ENCODE measurements at places on chromosomes 3 and 15. TPM values are rescaled to one million over a fixed set of nuclear protein-coding genes. Genes with fewer than 3 reads are reported as not detected.

MUC20 gene
- 0.10 TPM for total RNA-seq

CX3CR1 gene
- total RNA-seq = not detected

EPHB1 gene
- total RNA-seq = 11.0 TPM

DLEC1 gene
- not detected for total RNA-seq

STRIT1 gene
- total RNA-seq = not detected

ZNF860 gene
- total RNA-seq = 1.2 TPM

GNAT1 gene
- not detected for total RNA-seq

STAB1 gene
- 277 TPM for total RNA-seq

UPK1B gene
- total RNA-seq = 2.2 TPM

BTBD1 gene
- total RNA-seq = 94.9 TPM

GOLGA8S gene
- 0.06 TPM for total RNA-seq

RARB gene
- 17.6 TPM for total RNA-seq

AMT gene
- 1.9 TPM for total RNA-seq

PLSCR5 gene
- not detected for total RNA-seq

RARRES1 gene
- total RNA-seq = 1.3 TPM

XCR1 gene
- not detected for total RNA-seq

TKT gene
- total RNA-seq = 306 TPM

HES1 gene
- 127 TPM for total RNA-seq

SLC28A2 gene
- total RNA-seq = not detected

SNURF gene
- total RNA-seq = 2.6 TPM

AHSG gene
- total RNA-seq = not detected

RAD51 gene
- total RNA-seq = 4.7 TPM

ZNF774 gene
- total RNA-seq = 1.3 TPM

CIB2 gene
- 7.5 TPM for total RNA-seq

UROC1 gene
- not detected for total RNA-seq

DPPA2 gene
- total RNA-seq = not detected

CACNA2D2 gene
- 0.10 TPM for total RNA-seq

SLC12A8 gene
- 1.4 TPM for total RNA-seq

GOLGA6B gene
- total RNA-seq = not detected

AGBL1 gene
- total RNA-seq = not detected

C3orf22 gene
- total RNA-seq = not detected

CCR8 gene
- not detected for total RNA-seq

DPPA4 gene
- 0.92 TPM for total RNA-seq

PBRM1 gene
- 78.4 TPM for total RNA-seq

SLCO2A1 gene
- 2.2 TPM for total RNA-seq

GATA2 gene
- 28.2 TPM for total RNA-seq

POC1A gene
- total RNA-seq = 4.7 TPM

ITIH1 gene
- not detected for total RNA-seq

RBMS3 gene
- 24.0 TPM for total RNA-seq

TRIM71 gene
- not detected for total RNA-seq

PCSK6 gene
- total RNA-seq = 19.2 TPM

FOXL2NB gene
- total RNA-seq = 0.78 TPM

GPR171 gene
- total RNA-seq = not detected

PLIN1 gene
- not detected for total RNA-seq

SLC9C1 gene
- total RNA-seq = not detected

DNAJA4 gene
- total RNA-seq = 10.2 TPM

ATP10A gene
- 1.1 TPM for total RNA-seq

CCR2 gene
- total RNA-seq = not detected

HERC2 gene
- 42.1 TPM for total RNA-seq

ADIPOQ gene
- total RNA-seq = not detected

CNTN6 gene
- 0.05 TPM for total RNA-seq

NMNAT3 gene
- 0.68 TPM for total RNA-seq

HMCES gene
- 19.9 TPM for total RNA-seq

CADM2 gene
- not detected for total RNA-seq

CCR9 gene
- not detected for total RNA-seq

TMC3 gene
- not detected for total RNA-seq

FOXB1 gene
- total RNA-seq = not detected
